ENCODE measurements at places on chromosomes 3 and 15. TPM values are rescaled to one million over a fixed set of nuclear protein-coding genes. Genes with fewer than 3 reads are reported as not detected.
A peak's percentile ranks its signal among the peaks of the same experiment; 100 is the strongest.

The KBTBD13 gene
- not detected for total RNA-seq

DNA sequence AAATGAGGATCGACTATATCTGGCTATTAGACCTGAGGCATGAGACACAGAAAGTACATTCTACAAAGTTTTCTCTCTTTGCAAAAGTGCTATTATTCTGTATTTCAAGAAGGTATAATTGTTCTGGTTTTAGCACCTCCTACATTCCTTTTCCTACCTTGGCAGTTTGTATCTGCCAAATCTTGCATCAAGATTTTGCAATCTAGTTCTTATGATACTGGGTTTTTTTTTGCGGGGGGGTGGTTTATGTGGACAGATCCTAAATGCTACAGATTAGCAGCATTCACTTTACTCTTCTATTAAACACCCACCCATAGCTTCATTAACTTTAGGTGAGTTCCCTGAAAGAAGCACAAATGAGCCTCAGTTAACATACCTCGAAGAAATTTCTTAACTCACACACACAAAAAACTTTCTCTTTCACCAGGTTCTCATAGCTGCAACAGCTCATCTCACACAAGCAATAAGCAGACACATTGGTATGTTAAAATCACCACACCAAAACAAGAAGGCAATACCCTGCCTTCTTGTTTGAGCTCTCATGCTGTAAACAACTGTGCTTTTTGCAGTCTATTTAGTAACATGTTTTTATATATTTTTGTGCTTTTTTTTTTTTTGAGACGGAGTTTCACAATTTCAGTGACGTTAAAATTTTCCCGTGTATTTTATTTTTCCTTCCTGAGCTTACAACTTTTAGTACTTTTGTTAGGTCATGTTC, 73.0 kb upstream of the VGLL4 start:
- DNase-seq, result no peak

DNA sequence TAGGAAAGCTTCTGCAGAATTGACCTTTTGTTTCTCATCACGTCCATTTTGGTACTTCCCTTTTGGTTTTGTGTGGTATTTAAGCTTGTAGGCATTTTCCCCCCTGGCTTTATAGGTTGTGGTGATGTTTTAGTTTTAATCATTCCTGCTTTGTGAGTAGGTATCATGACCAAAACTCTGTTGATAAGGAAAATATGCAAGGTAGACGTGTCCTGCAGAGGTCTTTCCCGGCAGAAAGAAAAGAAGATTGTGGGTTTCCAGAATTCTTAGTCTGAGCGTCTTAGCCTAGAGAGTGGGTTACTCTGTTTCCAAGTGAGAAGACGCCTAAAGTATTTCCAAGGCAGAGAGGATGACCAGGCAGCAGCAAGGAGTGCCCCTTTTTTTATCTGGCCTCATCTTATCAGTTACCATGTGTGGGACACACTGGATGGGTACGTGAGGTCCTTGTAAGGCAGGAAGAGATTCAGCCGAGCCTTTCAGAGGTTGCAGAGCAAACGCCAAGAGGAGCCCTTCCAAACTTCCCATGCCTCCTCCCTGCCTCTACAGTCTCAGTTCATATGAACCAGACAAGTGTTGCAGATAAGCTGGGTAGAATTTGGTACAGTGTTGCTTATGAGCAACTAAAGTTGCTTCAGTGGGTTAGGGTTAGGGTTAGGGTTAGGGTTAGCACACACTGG, 58.8 kb downstream of the ARNT2 start:
- DNase-seq, result no peak

GRCh38 chr3:46365737-46366524, 4.8 kb upstream of the CCR5 start:
- no peak for DNase-seq

- no peak for DNase-seq
Measured at GRCh38 chr3:80006315-80006714, 238.5 kb upstream of the ROBO1 start.

DNA sequence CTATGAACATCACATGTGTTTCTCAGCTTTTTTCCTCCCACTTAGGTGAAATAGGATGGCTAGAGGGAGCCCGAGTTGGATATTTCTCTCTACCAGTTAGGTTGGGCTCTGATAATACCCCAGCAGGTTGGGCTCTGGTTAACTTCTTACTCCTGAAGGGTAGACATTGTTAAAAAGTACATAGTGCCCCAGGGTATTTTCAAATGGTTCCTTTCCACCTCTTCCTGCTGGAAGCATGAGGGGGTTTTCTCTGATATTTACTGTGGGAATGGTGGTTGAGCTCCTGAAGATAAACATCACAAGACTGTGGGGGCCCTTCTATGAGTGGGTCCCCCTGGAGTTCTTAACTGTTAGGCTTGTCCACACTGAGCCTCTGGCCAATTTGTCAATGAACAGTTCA, 36.1 kb upstream of the SPESP1 start:
- DNase-seq, result no peak

The CLRN1 gene
- total RNA-seq, result not detected

- DNase-seq, result no peak
Measured at GRCh38 chr3:171389491-171389890, 70.7 kb downstream of the TNIK start.

- DNase-seq, result no peak
Measured at GRCh38 chr3:122915300-122916055, 112.1 kb downstream of the SEMA5B start.

GRCh38 chr3:94615275-94616065, 552.6 kb downstream of the NSUN3 start:
- peak; percentile 8 for DNase-seq

The CMTM8 gene
- total RNA-seq, result 5.2 TPM

- DNase-seq, result peak; percentile 29
Measured at GRCh38 chr3:72181251-72181650, 396.3 kb upstream of the PROK2 start.

The NLGN1 gene
- 0.92 TPM for total RNA-seq

DNA sequence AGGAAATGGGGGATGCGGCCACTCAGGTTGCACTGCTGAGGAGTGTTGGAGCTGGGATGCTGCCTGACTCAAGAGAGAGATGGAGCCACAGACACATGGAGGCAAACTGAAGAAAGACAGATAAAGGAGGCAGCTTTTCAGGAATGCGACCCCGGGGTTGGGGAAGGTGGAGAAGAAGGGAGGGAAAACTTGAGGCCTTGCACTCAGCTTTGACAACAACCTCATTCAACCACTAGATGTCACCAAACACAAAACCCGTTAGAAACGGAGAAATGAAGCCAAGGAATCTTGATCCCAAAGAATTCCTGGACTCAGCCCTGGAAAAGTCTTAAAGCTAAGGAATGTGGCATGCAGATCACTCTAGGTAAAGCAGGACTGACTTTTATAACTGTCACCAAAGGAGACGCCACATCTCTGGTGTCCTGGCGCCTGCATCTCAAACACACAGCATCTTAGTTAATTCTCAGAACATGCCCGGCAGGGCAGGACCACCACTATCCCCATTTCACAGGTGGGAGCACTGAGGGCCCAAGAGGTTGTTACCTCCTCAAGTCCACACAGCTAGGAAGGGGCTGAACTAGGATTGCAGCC, 59.6 kb upstream of the LMCD1 start:
- peak; percentile 84 for DNase-seq

The SLCO3A1 gene
- total RNA-seq, result 0.07 TPM

GRCh38 chr15:101128221-101129015, 123.4 kb downstream of the CHSY1 start:
- DNase-seq, result peak; percentile 85

- DNase-seq, result no peak
Measured at GRCh38 chr15:44718180-44718926, 7.0 kb downstream of the B2M start.

The RAB5A gene
- total RNA-seq, result 61.3 TPM

GRCh38 chr15:60922736-60923135, 306.4 kb downstream of the RORA start:
- no peak for DNase-seq

DNA sequence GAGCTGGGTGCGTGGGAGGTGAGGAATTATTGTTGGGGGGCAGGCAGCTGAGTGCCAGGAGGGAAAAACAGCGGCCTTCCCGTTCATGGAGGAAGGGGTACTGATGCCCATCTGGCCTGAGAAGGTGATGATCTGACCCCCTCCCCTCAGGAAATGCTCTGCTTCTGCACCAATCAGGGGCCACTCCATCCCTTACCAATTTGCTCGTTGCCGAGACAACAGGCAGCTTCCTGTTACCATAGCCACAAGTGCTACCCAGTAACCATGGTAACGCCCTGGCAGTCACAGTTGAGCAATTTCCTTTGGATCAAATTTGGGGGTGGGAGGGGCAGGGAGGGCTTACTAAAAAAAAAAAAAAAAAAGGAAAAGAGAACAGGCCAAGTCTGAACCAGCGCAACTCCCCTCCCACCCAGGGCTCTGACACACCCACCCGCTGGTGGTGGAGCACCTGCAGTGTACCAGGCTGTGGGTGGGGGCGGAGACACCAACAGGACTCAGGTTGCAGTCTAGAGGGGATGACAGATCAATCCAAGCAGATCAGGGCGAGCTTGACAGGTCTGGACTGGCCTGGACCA, 13.7 kb downstream of the CELF6 start:
- DNase-seq, result no peak

The GOLGA8Q gene
- not detected for total RNA-seq

DNA sequence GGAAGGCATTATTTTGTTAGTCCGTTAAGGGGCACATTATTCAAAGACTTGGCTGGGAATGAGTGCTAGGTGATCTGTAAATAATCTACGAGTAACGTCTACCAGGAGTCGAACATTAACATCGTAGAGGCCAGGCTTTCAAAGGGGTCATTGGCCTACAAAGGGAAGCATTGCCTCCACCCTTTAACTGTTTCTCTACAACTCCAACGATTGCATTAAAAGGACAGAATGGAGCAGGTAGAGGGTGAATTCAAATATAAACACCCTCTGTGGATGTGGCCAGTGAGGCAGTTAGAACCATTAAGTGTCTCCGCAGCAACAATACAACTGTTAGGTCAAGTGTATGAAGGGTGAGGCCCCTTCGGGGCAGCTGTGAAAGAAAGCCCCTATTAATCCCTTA, 126.0 kb upstream of the LMOD3 start:
- DNase-seq, result no peak

DNA sequence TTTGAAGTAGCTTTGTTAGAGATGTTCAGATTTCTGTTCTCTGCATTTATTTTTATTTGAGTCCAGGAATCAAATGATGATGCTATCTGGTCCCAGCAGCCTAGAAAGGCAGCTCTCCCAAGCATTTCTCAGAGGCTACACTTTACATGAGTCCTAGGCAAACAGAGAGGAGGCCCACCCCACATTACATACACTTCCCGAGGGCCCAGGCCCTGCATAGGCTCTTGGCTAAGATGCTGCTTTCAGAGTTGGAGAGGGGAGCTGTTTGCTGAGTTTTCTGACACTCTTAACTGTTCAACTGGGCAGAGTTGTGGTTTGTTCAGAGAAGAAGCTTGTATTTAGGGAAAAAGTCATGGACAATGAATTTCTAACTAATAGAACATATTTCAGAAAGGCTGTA, 117.9 kb upstream of the RGMA start:
- no peak for DNase-seq

GRCh38 chr3:55526332-55527030, 39.4 kb upstream of the WNT5A start:
- DNase-seq, result peak; percentile 70

The PAK6 gene
- total RNA-seq, result 30.4 TPM

The PLIN1 gene
- total RNA-seq, result 1.0 TPM

The GMNC gene
- not detected for total RNA-seq

- no peak for DNase-seq
Measured at GRCh38 chr3:156744631-156745030, 70.2 kb downstream of the TIPARP start.
